ENCODE measurements at places on chromosomes 12 and 14.

DNA sequence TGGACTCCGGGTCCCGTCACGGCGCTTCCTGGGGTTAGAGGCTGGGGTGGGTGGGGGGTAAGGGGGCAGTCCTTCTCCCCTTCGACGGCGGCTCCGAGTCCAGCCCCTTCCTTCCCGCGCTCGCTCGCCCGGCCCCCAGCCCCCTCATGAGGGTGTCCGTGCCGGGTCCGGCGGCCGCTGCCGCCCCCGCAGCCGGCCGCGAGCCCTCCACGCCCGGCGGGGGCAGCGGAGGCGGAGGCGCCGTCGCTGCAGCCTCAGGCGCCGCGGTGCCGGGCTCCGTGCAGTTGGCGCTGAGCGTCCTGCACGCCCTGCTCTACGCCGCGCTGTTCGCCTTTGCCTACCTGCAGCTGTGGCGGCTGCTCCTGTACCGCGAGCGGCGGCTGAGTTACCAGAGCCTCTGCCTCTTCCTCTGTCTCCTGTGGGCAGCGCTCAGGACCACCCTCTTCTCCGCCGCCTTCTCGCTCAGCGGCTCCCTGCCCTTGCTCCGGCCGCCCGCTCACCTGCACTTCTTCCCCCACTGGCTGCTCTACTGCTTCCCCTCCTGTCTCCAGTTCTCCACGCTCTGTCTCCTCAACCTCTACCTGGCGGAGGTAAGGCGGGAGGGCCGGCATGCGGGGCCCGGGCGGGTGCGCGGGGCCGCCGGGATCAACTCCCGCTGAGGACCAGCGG lies 500 bp downstream of the GPR137C start:
- no peak for DNase-seq

DNA sequence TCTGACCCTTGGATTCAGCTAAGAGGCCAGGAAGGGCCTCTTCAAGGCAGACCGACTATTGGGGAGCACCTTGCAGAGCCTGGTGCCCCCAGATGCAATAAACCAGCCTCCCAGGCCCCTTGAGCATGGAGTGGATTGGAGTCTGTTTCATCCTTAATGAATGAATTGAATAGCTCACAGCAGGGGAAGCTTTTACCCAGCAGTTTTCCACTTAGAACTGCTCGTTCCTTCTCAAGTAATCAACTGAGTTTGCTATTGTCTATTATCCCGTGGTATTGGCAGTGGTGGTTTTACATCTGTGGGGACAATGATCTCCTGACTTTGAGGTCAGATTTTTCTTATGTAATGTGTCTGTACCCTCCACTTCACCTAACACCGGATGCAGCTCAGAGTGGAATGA lies 197.6 kb downstream of the AACS start:
- DNase-seq, result no peak

DNA sequence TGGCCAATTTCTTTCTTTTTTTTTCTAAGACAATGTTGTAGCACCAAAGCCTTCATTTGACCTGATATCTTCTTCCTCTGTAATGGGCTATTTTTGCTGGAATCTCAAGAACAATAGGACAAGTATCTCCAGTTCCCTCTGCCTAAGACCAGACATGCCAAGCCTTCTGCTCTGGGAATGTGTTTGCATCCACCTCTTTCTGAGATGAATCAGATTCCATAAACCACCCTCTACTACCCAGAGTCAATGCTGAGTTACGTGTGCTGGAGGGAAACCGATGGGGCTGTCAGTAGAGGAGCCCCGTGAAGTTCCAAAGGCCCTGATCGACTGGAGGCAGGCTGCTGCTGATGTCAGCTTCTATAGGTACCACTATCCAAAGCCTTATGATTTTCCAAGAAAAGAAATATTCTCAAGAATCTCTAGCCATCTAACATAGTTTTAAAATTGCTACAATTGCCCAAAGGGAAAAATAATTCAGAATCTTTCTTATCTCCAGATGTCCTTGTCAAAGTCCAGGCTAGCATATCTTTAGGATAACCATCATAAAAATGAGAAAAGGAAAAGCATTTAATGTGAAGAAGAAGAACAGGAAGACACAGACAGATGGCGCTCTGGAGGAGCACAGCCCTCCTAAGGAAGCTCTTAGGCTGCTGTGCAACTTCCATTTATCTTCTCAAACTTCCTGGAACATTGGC lies 101.9 kb downstream of the SLC8A3 start:
- DNase-seq, result peak; percentile 2

DNA sequence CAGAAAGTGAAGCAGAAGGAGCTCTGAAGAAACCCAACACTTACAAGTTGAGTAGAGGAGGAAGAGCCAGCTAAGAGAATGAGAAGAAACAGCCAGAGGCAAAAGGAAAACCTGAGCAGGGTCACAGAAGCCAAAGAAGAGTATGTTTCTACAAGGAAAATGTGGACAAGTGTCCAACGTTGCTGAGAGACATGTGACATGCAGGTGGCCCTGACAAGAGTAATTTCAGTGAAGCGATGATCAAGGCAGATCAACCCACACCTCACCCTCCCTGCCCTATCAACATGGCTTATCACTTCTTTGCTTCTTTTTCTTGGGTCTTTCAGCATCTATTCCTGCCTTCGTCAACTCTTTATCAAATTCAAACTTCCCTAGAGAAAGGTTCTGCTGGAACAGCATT lies 68.3 kb downstream of the PPP2R5E start:
- DNase-seq, result no peak

GRCh38 chr12:132972374-132972773 lies 13.8 kb upstream of the ZNF26 start:
- no peak for DNase-seq

DNA sequence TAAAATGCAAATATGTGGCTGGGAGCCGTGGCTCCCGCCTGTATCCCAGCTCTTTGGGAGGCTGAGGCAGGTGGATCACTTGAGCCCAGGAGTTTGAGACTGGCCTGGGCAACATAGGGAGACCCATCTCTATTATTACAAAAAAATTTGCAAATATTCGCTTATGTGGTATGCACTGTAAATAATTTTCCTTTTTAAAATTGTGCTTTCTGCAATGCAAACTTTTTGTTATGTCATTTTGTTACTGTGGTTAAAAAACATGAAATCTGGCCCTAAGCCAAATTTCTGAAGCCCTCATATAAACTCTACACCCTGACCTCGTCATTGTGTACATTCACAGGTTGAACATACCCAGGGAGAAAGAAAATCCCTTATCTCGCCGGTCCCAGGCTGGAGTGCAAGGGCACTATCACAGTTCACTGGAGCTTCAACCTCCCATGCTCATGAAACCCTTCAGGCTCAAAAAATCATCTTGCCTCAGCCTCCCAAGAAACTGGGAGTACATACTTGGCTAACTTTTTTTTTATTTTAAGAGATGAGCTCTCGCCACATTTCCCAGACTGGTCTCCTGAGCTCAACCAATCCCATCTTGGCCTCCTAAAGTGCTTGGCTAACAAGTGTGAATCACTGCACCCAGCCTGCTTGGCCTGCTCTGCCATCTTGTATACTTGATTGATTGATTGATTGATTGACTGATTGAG lies 24.7 kb downstream of the TRAPPC6B start:
- no peak for DNase-seq

DNA sequence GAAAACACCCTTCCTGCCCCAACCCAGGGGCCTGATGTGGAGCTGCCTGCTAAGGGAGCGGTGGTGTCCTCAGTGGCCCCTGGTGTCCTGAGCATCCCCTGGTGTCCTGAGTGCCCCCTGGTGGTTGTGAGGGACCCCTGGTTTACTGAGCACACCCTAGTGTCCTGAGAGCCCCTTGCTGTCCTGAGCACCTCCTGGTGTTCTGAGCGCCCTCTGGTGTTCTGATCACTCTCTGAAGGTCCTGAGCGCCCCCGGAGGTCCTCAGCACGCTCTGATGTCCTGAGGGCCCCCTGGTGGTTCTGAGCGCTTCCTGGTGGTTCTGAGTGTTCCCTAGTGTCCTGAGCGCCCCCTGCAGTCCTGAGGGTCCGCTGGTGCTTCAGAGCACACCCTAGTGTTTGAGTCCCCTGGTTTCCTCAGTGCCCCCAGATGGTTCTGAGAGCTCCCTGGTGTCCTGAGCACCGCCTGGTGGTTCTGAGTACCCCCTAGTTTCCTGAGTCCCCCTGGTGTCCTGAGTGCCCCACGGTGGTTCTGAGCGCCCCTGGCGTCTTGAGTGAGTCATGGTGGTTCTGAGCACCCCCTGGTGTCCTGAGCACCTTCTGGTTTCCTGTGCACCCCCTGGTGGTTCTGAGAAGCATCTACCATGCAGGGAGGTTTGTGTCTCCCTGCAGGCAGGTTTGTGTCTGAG lies 1004.2 kb downstream of the TMEM121 start:
- DNase-seq, result no peak

- DNase-seq, result no peak
Observed at GRCh38 chr12:24561411-24561871, 387.5 kb downstream of the BCAT1 start.

DNA sequence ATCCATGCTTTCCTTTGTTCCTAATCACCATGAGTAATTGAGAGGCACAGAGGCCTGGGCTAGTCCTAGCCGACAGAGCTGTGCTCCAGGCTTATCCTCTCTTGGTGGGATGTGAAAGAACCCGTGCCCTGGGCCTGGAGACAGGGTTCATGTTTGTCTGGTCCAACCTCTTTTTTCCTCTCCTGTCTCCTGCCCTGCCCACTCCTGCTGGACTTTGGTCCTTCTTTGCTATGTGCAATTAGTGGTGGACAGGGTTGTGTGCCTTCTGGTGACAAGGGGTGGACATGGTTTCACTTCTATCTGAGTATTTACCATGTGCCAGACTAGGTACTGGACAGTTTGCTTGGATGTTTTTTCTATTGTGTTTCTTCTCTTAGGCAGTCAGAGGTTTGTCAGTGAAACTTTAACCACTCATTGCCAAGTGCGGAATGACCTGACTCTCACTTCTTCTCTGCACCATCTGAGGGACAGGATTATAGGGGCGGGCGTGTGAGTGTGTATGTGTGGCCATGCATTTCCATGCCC lies 126.1 kb downstream of the SMOC1 start:
- DNase-seq, result no peak

GRCh38 chr12:61098031-61098580 lies 1162.1 kb upstream of the USP15 start:
- DNase-seq, result no peak

DNA sequence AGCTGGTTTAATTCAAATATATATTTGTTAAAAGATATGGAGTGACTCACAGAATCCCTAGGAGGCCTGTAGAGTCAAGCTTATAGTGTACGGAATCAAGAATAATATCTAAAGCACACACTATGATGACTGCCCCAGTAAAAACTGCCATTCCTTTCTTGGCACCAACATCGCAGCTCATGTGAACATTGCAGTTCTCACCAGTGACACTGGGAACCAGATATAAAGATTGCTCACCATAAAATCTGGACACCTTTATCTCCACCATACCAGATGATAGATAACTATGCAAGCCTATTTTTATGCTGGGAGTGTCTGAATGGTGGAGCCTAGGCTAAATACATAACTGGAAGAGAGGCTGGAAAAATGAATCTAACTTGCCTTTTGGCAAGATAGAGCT lies 463.9 kb upstream of the TBX3 start:
- no peak for DNase-seq

GRCh38 chr14:20553024-20553423 lies 7.8 kb downstream of the RNASE9 start:
- DNase-seq, result no peak

GRCh38 chr12:109919456-109919855 lies 19.4 kb downstream of the TCHP start:
- DNase-seq, result no peak

GRCh38 chr12:23611320-23611719 lies 338.1 kb downstream of the SOX5 start:
- DNase-seq, result no peak

- DNase-seq, result no peak
Observed at GRCh38 chr14:94355191-94355794, 32.2 kb upstream of the SERPINA6 start.

DNA sequence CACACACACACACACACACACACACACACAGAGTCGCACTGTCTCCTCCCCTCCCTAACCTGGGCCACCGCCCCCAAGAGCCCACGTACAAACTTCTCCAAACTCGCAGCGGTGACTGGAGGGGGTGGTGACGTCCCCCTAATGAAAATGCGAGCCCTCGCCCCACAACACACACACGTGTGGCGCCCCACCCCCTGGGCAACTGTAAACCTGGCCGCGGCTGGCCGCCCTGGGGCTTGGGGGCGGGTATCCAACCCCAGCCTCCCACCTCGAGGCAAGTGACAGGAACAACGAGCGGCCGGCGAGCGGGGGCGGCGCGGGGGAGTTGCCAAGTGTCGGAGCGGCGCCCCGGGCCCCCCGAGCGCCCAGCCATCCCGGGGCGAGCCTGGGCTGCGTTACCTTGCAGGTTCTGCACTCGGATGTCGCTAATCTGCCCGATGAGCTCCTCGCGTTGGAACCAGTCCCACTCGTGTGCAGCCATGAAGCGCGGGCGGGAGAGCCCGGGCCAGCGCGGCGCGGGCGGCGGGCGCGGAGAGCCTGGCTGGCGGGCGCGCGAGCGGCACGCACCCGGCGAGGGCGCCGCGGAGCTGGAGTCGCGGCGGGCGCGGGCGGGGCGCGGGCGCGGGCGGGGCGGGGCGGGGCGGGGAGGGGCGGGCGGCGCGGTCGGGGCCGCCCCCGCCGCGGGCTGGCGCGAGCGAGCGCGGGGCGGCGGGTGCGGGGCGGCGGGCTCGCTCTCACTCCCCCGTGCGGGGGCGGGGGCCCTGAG lies at the start of gene CLMN:
CLMN (minus strand) TSS at position 597 of the 766 bp plus-strand sequence; CDS start at position 481, 116 bp downstream.
- DNase-seq, result no peak

DNA sequence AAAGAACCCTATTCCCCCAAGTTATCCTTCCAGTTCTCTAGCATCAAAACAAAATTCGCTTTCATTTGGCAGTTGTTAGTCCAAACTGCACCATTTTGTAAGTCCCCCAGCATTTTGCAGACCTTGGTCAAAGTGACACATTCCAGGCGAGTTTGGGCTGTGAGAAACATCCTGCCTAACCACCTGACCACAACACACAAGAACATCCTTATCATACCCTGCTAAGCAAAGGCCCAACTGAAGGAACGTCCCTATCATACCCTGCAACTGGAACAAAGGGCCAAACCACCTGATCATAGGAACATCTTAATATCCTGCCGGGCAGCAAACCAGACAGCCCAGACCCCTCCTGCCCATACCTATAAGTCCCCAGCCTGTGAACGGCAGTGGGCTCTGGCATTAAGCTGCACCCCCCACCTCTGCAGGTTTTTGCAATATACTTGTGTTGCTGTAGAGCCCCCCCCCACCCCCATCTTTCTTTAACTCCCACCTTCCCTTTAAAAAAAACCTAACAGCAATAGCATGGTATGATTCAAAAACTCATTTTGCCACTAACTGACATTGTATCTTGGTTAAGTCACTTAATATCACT lies 2.7 kb downstream of the PCNX4 start:
- peak; percentile 56 for DNase-seq

DNA sequence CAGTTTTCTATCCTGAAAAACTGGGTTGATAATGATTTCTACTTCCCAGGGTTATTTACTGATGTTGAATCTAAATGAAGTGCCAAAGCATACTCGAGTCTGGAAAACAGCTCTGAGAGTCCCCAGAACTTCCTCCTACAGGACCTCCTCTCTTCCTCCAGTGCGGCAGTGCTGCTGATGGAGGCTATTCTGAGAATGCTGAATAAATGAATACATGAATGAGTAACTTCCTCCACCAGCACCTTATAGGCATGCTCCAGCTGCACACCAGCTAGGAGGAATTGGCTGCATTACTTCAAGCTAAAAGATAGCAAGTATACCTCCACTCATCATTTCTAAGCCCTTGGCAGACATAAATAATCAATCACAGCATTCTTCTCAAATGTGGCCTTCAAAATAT lies 448.8 kb upstream of the CCDC196 start:
- DNase-seq, result no peak

- DNase-seq, result no peak
Observed at GRCh38 chr14:102316338-102316742, 3.2 kb upstream of the ZNF839 start.
